ENCODE measurements at places on chromosomes 2 and 18. TPM values are rescaled to one million over a fixed set of nuclear protein-coding genes. Genes with fewer than 3 reads are reported as not detected.

ZNF236 gene
- total RNA-seq, result 13.3 TPM

ST8SIA5 gene
- 1.0 TPM for total RNA-seq

ADAM23 gene
- 4.1 TPM for total RNA-seq

RPRD1A gene
- total RNA-seq, result 40.0 TPM

DNA sequence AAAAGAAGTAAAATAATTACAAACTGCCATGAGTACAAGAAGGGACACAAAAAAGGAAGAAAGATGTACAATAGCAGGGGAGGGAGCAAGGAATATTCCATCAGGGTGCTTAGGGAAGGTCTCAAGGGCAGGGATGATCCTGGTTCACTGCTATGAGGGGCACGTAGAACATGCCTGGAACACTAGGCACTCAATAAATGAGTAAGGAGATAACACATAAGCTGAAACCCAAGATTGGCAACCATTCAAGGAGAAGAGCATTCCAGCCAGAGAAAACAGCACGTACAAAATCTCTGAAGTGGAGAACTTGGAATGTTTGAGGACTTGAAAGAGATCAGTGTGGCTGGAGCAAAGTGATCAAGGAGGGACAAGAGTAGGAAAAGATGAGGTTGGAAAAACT lies 103.2 kb downstream of the FAM161A start:
- peak overlapping the region; percentile 29 for H3K27ac ChIP-seq
- H3K4me1 ChIP-seq, result no peaks in the 10 kb centered on the region
- H3K36me3 ChIP-seq, result no peaks in the 10 kb centered on the region
- no peak overlapping the region for H3K4me3 ChIP-seq
- H3K27me3 ChIP-seq, result no peaks in the 10 kb centered on the region
- peak; percentile 30 for DNase-seq

GRCh38 chr2:228771774-228772173 lies 499.3 kb downstream of the PID1 start:
- no peaks in the 10 kb centered on the region for H3K36me3 ChIP-seq
- H3K27ac ChIP-seq, result no peak overlapping the region
- no peak overlapping the region for H3K4me3 ChIP-seq
- no peaks in the 10 kb centered on the region for H3K4me1 ChIP-seq
- DNase-seq, result peak; percentile 91

DNA sequence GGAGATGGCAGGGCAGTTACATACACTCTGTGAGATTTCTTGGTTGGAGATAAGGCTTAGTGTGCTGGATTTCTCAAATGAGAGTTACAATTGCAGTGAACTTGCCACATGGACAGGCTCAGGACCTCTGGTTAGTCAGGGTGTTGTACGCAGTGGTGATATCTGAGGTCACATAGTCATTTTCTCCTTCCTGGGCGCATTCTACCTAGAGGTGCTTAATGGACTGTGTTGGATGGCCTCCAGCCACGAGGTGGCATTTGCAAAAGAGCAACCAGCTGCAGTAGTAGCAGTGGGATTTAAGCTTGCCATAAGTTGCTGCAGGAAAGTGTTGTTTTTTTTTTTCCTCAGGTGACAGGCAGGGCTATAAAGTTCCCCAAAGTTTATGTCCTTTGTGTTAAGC lies 173.8 kb upstream of the TMEM200C start:
- no peak for DNase-seq
- H3K4me1 ChIP-seq, result no peaks in the 10 kb centered on the region
- H3K36me3 ChIP-seq, result no peaks in the 10 kb centered on the region
- no peaks in the 10 kb centered on the region for H3K27me3 ChIP-seq
- H3K27ac ChIP-seq, result no peak overlapping the region

DNA sequence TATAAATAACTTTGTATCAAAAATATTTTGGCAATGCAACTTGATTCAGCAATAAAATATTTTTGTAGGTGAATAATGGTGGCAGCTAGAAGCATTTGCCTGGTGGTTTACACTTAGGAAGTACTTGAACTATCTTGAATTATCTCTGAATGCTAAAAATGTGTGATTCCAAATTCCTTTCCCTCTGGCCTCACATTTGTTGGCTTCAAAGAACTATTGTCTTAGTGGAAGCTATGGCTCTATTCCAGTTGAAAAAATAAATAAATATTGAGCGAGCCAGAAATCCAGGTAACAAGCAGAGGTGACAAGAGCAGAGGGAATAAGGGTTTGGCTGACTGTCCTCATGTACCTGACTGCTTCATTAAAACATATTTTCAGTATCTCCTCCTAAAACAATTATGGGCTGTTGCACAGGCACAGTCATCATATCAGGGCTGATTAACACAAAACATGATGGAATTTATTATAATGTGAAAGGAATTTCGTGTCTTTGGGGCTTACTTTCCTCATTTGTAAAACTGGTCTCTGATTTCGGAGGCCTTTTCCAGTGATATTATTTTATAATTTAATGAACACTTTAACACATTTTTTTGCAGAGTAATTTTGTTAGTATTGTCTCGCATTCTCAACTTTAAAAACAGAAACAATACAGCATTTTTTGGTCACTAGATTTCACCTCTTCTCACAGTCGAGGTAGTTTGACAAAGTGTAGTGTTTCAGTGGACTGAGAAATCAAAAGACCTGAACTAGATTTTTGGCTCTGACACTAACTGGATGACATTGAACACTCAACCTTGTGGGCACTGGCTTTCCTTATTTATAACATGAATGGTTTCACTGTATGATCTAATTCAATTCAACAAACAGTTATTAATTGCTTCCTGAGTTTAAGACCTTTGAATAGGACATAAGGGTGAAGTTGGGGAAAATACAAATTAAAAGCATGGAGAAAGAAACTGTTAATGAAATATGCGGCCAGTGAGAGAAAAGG lies 7.8 kb upstream of the CAVIN2 start:
- H3K4me3 ChIP-seq, result no peak overlapping the region
- H3K4me1 ChIP-seq, result no peaks in the 10 kb centered on the region
- DNase-seq, result no peak
- no peaks in the 10 kb centered on the region for H3K27me3 ChIP-seq

DNA sequence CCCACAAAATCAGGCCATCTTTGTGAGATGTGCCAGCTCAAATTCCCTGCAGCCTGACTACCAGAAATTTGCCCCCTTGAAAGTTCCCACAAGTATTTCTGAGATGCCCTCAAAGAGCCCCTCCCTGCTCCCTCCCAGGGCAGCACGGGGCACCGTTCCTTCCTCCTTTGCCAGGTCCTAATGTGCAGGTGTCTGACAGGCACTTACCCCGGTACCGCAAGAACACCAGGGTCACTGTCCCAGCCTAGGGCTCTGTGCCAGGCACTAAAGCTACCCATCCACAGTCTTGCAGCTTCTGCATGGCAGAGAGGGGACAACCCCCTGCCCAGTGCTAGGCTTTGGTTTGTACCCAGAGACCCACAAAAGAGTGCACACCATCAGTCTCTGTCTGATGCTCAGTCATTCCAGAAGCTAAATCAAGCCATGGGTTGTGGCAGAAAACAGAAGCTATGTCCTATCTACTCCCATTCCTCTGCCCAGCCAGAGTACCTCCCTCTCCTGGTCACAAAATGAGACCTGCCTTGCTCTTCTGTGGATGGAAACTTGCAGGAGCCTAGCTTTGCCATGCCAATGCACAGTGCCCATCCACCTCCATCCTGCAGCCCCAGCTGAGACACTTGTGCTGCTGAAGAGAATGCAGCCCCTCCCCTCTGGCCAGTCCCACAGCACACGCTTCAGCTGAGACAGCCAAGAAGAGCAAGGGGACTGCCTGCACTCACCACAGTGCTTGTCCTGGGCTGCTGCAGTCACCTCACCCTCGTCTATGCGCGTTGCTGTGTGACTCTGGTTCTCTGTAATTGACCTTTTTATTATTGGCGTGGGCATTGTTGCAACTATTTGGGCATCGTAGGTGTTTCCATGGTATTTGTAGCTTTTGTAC lies 48.7 kb downstream of the INPP5D start:
- no peak for DNase-seq
- no peaks in the 10 kb centered on the region for H3K27me3 ChIP-seq
- no peaks in the 10 kb centered on the region for H3K36me3 ChIP-seq
- no peak overlapping the region for H3K4me3 ChIP-seq

DNA sequence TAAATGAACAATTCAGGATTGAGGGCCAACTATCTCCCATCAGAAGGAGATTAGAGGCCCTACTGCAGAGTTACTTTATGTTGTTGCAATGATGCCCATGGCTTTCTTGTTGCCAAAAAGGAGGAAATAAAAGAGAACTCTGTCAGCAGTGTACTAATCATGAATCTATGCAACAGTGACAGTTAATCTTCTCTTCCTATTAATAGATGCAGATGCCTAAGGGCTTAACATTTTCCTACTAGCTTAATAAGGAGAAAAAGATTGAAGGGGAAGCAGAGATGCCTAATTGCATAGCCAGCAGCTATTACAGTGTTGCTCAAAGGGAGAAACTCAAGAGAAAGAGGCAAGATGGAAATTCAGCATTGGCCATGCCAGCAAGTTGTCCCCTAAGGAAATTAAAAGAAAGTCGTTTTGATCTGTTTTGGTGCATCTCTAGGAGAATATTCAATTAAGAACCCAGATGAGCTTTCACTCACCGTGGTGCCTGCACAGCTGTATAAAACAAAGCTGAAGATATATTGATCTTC lies 107.1 kb upstream of the KCNJ3 start:
- no peak overlapping the region for H3K4me3 ChIP-seq
- H3K36me3 ChIP-seq, result no peaks in the 10 kb centered on the region
- DNase-seq, result no peak
- no peaks in the 10 kb centered on the region for H3K27me3 ChIP-seq
- H3K27ac ChIP-seq, result no peak overlapping the region

DNA sequence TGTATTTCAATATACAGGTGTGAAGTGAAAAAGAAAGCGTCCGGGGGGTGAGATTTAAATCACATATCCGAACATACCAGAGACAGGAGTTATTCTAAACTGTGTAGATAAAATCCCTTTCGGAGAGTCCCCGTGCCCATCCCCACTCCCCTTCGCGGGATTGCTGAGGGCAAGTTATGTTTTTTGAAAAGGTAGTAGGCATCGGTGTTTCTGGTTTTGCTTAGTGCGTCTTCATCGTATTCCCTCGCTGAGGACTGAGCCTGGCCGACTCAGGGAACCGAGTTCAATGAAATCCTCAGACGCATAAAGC lies 583.4 kb downstream of the ZEB2 start:
- H3K4me3 ChIP-seq, result peak overlapping the region; percentile 55
- H3K36me3 ChIP-seq, result no peaks in the 10 kb centered on the region
- H3K27ac ChIP-seq, result peak overlapping the region; percentile 82
- no peaks in the 10 kb centered on the region for H3K27me3 ChIP-seq
- DNase-seq, result no peak

DNA sequence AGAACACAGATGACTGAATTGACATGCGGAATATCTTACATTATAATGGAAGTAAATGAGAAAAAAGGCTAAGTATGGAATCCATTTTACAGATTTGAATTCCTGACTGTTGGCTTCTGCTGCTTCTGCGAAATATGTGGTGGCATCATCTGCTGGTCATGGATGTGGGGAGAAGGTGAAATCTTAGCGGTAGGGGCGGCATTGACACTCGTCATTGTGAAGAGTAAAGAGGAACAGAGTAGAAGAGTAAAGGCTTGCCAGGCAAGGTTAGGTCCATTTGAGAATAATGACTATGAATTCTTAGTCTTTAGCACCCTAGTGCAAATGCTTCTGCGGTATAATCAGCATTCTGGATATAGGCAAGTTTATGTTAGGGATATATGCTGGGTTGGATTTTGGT lies 32.4 kb downstream of the ACTR3 start:
- DNase-seq, result no peak
- H3K4me1 ChIP-seq, result no peaks in the 10 kb centered on the region
- H3K27me3 ChIP-seq, result no peaks in the 10 kb centered on the region
- H3K27ac ChIP-seq, result no peak overlapping the region
